ENCODE measurements at places on chromosomes 5 and 9.

DNA sequence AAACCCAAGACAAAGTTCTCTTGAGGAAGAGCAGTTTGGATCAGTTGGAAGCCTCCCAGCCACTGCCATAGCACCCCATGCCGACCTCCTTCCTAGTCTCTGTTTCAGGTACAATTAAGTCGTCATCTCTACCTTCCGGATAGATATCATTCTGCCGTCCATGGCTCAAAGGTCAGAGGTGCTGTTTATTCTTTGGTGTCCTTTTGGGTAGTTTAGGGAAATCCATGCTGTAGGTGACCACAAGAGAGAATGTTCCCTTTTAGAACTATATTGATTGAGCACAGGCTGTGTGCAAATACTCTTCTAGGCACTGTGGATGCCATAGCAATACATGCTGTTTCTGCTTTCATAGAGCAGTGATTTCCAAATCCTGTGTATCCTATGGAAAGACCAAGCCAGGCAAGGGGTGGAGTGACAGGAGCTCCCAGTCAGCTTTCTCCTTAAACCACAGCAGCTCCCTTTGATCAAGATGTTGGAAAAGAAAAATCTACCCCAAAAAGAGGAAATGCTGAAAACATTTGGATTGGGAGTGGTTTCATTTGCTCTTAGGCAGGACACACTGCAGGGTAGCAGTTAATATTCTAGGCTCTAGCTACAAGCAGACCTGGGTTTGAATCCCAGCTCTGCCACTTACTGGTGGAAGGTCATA lies 127.9 kb downstream of the PALM2AKAP2 start:
- DNase-seq = no peak

DNA sequence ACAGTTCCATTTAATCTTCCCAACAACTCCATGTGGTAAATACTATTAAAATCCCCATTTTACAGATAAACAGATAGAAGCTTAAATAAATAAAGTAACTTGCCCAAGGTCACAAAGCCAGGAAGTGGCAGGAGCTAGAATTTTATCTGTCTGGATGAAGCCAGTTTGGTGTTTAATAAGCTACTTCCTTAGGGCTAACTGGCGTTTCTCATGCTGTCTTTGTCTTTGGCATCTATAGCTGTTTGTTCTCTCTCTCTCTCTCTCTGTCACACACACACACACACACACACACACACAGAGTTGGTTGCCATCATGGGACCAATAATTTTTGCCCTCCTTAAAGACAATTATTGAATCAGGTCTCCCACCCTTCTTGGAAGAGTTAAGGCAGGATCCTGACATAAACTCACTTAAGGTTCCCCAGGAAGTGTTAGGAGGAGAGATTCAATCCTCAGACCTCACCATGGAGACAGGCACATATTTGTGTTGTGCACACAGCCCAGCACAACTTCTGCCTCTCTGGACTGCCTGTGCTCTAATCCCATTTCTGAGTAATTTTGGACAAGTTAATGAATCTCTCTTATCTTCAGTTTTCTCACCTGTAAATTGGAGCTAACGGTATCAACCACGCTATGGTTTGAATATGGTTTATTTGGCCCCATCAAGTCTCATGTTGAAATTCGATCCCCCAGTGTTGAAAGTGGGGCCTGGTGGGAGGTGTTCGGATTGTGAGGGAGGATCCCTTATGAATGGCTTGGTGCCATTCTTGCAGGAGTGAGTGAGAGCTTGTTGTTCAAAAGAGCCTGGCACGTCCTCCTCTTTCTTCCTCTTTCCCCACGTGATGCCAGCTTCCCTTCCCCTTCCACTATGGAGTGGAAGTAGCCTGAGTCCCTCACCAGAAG lies 8.3 kb upstream of the ADRA1B start:
- no peak for DNase-seq

DNA sequence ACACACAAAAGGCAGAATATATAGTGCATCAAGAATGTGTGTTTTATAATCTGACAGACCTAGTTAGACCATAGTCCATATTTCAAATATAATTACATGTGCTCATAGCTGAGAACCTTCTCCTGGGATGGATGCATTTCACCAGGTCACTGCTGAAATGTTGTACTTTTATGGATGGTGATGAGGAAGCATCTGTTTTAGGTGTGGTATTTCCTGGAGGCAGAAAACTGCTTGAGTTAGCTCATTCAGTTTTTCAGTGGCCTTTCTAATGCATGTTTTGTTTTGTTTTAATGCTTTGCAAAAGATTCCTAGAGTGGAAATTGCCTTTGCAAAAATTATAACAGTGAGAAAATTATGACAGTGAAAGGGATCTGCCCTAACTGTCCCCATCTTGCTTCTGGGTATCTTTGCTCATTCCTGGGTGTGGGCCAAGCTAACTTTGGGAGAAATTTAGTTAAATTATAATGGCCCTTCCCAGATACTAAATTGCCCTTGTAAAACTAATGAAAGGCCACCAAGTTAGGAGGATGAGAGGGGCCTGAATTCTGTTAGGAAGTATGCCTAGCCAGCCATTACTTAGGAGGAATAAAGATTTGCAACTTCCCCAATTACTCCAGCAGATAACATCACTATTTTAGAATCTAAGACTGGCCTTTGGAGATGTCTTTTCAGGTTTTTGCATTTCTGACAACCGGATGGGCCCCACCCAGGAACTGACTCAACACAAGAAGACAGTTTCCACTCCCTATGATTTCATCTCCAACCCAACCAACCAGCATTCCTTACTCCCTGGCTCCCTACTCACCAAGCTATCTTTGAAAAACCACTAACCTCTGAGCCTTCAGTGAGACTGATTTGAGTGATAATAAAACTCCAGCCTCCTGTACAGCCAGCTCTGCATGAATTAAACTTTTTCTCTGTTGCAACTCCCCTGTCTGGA lies 7.0 kb upstream of the IL12B start:
- no peak for DNase-seq

DNA sequence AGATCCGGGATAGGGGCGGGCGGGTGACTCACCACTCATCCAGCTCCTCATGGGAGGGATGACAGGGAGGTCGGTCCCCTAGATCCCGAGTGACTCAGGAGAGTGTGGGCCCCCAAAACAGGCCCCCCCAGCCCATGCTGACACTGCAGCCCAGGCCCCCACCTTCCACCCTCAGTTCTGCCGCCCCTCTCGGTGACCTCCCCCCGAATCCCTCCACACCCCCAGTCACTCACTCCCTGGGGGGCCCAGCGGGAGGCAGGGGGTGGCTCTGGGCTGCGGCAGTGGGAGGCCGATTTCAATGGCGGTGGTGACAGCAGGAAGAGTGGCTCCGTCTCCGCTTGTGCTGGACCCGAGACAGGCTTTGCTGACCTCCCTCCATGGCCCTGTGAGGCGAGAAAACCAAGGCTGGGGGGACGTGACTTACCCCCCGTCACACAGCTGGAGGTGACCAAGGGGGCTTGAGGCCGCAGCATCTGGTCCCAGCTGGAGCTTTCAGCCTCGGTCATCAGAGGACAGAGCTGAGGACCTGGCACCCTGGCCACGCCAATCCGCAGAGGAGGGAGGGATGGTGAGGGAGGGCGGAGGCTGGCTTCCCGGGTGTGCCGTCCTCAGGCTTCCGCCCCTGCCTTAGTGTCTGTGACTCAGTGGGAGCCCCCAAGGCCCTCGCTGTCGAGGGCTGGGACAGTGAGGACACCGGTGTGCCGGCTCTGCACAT lies 9.0 kb downstream of the GPSM1 start:
- no peak for DNase-seq
